ENCODE measurements at places on chromosomes 4 and X. TPM values are rescaled to one million over a fixed set of nuclear protein-coding genes. Genes with fewer than 3 reads are reported as not detected.

The RPA4 gene
- total RNA-seq, result 1.7 TPM

The SERPINA7 gene
- not detected for total RNA-seq

The PNMA6F gene
- total RNA-seq, result not detected

The BRS3 gene
- not detected for total RNA-seq

The ZNF630 gene
- total RNA-seq, result 1.5 TPM

All from dermis blood vessel endothelial cell (primary cell).